ENCODE measurements at places on chromosomes 6 and 20.

DNA sequence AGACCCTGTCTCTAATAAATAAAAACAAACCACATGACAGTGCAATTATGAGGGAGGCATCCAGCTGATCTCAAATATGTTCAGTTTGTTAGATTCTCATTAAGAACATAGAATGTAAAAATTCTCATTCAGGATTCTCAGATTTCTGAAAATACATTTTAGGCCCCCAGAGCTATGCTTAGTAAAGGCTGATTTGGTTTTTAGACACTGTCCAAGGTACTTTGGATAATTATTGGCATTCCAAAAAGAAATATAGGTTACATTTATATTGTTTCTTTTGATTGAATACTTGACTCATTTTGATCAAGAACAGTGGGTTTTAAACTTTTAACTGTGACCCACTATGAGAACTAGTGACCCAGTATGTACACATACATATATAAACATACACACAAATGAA, 55.5 kb downstream of the ANKRD6 start:
- DNase-seq: no peak

- no peak for DNase-seq
These were observed 10.9 kb downstream of the LRRC1 start for GRCh38 chr6:53805725-53806124.

- DNase-seq: no peak
These were observed 76.7 kb downstream of the PREX1 start for GRCh38 chr20:48750941-48751635.

DNA sequence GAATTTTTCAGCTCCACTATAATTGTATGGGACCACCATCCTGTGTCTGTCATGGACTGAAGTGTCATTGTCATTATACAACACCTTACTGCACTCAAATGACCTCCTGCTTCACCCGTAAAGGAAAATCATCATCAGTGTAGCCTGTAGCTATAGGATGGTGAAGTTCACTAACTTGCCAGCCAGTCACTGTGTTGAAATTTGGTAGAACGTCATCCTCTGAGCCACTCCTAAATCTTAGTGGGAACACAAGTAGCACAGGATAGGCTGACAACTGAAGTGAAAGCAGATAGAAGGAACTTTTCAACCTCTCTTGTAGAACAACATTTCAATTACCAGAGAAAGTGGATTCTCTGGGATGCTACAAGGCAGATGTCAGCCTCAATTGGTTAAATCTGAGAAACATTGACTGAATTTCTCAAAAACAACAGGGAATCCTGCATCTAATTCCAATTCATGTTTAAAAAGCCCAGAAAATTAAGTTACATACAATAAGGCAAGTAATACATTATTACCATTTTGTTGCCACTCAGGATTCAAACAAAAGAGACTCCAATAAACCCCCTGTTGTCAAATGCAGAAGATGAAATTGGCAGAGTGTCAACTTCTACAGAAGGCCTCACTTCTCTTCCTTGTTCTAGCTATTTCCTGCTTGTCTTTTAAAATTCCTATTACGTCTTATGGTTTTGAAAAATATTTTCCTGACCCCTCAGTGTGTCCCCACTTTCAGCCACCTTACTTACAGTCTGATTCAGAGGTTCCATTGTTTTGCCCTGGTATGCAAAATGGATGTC, 647.9 kb upstream of the AGPAT4 start:
- DNase-seq: no peak

DNA sequence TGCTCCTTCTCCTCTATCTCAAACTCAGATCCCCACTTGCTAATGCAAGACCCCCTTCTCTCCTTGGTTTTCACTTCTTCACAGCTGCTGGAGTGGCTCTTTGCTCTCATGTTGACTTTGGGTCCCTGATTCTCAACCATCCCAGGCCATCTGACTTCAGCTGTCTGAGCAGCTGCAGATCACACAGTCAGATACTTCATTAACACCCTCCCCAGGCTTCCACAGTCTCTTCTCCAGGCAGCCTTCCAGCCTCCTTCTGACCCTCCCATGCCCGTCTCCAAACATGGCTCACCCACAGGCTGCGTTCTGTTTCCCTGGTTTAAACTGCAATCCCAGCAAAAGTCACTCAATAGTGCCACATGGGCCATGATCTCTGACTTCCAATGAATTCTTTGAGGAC, 65.4 kb downstream of the HIVEP2 start:
- no peak for DNase-seq

- no peak for DNase-seq
These were observed 24.6 kb downstream of the TBXT start for GRCh38 chr6:166143011-166143410.

All from stimulated activated CD4-positive, alpha-beta T cell treated with anti-CD3 and anti-CD28 coated beads, Interleukin-12 subunit alpha, Interleukin-12 subunit beta, amount 100 ng/mL, for 24 hours (primary cell).